Thymus (tissue), 14 donors: ENCODE measurements at places on chromosomes 13 and 19.

- no peak for DNase-seq
These were observed 849 bp downstream of the GAS6 start for GRCh38 chr13:113862931-113863523.

DNA sequence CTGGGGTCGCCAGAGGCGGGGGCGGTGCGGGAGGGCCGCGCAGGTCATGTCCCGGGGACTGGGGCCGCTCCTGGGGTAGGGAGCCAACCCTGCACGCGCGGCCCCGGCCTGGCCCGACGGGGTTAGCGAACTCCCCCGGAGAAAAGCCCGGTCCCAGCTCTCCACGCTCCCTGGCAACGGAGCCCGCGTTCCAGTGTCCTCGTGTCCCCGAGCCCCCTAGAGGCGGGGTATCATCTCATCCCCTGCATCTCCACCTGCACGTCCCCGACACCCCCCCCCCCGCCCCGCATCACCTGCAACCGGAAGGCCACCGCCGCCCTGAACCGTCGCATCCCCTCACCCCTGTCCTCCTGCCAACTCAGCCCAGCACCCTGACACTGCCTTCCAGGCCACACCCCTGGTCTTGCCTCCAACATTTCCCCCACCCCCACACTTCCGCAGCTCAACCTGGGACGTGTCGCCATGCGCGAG lies 2.7 kb downstream of the WDR88 start:
- peak; percentile 53 for DNase-seq

DNA sequence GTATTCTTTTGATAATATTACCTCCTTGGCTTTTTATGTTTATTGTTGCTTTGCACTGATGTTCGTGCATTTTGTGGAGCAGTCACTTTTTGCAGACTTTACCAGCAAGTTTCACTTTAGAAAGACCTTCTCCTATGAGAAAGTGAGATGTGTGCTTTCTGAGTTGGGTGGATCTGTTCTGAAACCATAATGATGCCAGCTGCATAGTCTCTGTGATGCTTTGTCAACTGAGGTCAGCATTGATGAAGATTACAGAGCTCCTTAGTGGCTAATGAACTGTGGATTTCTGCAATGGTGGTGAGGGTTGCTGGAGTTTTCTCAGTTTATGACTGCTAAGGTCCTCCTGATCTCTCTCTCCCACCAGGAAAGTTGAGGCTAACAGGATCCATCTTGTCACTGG lies 309.9 kb upstream of the SLITRK6 start:
- no peak for DNase-seq

- DNase-seq: no peak
These were observed 1.6 kb downstream of the ESD start for GRCh38 chr13:46795321-46795720.

DNA sequence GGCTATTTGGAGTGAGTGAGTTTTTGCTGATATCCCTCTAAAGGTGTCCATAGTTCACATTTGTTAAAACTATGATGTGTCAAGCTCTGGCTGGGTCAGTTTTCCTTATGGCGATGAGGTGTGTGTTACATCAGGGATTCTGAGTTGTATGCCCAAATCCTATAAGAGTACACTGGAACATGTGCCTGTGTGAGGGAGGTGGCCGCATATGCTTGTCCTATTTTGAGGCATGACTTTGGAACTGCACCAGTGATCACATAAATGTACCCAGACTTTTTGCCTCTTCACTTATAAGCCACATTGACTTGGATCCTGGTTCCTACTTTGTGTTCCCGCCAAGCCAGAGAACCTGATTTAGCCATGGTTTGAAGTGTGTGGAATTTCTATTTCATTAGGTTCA lies 140.3 kb upstream of the RXFP2 start:
- no peak for DNase-seq

- DNase-seq: no peak
These were observed 15.3 kb upstream of the CDC16 start for GRCh38 chr13:114219392-114219791.

- no peak for DNase-seq
These were observed 4.0 kb downstream of the COL5A3 start for GRCh38 chr19:10006335-10006708.

DNA sequence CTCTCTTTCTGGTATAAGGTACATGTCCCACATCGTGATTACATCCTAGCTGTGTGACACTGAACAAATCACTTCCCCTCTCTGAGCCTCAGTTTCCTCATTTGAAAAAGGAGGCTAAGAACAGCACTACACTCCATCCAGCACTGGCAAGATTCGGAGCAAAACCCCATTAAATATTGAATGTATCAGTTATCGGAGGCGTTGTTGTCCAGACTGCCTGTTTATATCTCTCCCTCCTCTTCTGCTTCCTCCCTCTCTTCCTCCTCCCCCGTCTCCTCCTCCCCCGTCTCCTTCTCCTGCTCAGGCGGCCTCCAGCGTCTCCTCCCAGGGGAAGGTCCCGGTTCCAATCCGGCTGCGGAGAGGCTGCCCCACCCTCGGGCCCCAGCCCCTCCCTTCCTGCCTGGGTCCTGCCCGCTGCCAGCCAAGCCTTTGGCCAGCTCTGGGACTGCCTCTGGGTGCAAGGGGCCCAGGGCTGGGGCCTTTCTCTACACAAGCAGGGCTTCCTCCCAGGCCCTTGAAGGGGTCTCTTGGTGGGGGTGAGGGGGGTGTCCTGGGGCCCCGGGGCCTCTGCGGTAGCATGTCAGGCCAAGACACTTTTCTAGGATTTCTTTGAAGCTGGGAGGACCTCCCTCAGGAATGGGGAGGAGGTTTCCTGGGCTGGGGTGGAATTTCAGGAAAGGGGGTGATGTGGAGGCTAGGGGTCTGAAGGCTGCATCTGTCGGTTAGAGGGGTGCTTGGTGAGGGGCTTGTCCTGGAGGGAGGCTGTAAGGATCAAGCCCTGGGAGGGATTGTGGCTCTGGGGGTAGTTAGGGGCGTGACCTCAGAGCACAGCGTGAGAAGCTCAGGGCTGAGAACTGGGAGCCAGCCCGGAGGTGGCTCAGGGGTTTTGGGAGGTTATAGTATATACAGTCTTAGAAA lies 1.9 kb downstream of the RRAS start:
- DNase-seq: no peak

- no peak for DNase-seq
These were observed 512.6 kb downstream of the KLF5 start for GRCh38 chr13:73571376-73571775.

- DNase-seq: no peak
These were observed 21.5 kb downstream of the DIS3 start for GRCh38 chr13:72760189-72760588.

GRCh38 chr19:6223461-6224307 lies 56.1 kb downstream of the MLLT1 start:
- DNase-seq: no peak

GRCh38 chr19:12513531-12514061 lies 29.0 kb upstream of the ZNF709 start:
- DNase-seq: no peak

- DNase-seq: no peak
These were observed 728.4 kb downstream of the SLITRK1 start for GRCh38 chr13:83153848-83154247.

DNA sequence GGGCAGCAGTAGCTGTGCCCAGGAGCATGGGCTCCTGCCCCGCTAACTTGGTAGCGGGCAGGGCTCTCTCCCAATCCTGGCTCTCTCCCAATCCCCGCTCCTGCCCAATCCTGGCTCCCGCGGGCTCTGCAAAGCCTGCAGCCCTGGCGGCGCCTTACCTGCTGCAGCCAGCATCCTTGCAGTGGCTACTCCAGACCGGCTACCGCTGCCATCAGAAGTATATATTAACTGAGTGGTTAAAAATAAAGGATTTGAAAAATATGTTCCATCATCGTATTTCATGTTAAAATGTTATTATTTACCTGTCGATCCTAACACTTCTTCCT lies 698.2 kb downstream of the SLITRK1 start:
- DNase-seq: no peak

DNA sequence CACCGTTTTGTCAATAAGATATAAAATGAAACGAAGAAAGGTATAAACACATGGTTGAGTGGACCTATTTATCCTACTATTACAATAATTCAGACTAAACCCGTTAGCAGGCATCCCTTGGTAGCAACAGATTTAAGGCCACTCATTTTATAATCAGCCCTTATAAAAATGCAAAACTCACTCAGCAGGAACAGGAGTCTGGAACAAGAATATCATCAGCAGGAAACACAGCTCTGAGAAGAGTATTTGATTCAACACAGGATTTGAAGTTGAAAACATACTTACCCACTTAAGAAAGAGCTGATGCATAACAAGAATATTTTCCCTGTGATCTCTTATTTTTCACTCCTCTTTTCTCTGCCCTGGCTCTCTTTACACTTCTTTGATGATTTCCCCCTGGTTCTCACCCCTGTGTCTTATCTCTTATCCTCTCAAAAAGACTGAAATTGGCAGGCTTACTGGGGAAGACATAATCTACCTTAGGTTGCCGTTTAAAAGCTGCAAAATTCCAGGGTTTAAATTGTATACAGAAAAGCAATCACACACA lies 1722.7 kb downstream of the SLITRK5 start:
- DNase-seq: no peak

GRCh38 chr13:39970177-39970846 lies 314.9 kb downstream of the COG6 start:
- DNase-seq: no peak

- DNase-seq: no peak
These were observed 1559.0 kb upstream of the SLC10A2 start for GRCh38 chr13:104625201-104625600.

- DNase-seq: no peak
These were observed 10.4 kb upstream of the LCP1 start for GRCh38 chr13:46192412-46192811.

- DNase-seq: no peak
These were observed 17.2 kb downstream of the PRR36 start for GRCh38 chr19:7856679-7857663.

GRCh38 chr19:1275976-1276627 lies 772 bp downstream of the FAM174C start:
- no peak for DNase-seq

GRCh38 chr19:12868540-12869112 lies 12.6 kb downstream of the DNASE2 start:
- no peak for DNase-seq

GRCh38 chr19:33878910-33879810 lies 82.5 kb downstream of the KCTD15 start:
- no peak for DNase-seq

GRCh38 chr13:99830931-99831330 lies 140.6 kb downstream of the ZIC5 start:
- DNase-seq: no peak

DNA sequence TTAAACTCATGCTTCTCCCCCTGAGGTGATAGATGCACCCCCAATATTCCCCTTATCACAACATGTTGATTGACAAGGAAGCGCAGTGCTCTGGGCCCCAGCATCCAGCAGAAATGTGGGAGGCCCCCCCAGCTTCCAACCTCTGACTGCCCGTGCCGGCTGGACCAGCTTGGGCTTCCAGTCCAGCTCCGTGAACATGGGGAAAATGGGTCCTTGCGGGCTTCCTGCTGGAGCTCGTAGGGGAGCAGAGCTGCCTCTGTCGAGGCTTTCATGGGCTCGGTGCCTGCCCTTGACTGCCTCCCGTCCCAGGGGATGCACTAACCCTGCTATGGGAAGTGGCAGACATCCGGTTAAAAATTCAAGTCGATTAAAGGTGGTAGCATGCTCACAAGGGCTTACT lies 188.9 kb downstream of the COL4A1 start:
- no peak for DNase-seq

- no peak for DNase-seq
These were observed 9.8 kb upstream of the CLN5 start for GRCh38 chr13:76982061-76982460.

GRCh38 chr13:21025539-21025938 lies 35.8 kb downstream of the LATS2 start:
- DNase-seq: no peak

- no peak for DNase-seq
These were observed 72.7 kb upstream of the SPRY2 start for GRCh38 chr13:80413611-80414010.

- no peak for DNase-seq
These were observed 161.5 kb downstream of the KATNAL1 start for GRCh38 chr13:30145709-30146367.

GRCh38 chr13:110509971-110510786 lies 51.3 kb downstream of the RAB20 start:
- no peak for DNase-seq

DNA sequence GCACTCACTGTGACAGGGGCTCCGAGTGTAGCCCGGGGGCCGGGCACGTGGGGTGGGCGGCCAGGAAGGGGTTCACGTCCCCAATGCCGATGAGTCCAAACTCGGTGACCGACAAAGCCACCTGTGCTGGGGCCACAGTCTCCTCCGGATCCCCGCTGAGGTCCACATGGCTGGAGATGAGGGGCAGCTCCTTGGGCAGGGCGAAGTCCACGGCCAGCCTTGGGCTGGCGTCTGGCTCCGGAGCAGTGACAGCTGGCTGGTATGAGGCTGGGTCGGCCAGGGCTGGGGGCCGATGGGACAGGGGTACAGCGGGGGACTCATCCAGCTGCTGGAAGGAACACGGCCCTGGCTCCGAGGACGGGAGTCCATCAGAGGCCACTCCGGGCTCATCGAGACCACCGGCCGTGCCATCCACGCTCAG lies 15.9 kb upstream of the PLPP2 start:
- DNase-seq: no peak

- DNase-seq: no peak
These were observed 55.5 kb downstream of the TBC1D4 start for GRCh38 chr13:75426421-75426820.

DNA sequence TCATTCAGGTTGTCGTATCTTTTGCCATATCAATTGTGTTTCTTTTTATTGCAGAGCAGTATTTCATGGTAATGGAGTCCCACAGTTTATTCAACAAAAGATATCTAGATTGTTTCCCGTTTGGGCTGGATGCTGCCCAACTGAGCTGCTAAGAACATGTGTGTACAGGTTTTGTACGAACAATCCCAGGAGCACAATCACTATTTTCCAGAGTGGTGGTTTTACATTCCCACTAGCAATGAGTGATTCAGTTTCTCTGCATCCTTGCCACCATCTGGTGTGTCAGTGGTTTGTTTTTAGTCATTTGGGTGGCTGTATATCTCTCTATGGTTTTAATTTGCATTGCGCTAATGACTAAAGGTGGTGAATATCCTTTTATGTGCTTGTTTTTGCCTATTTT lies 52.7 kb upstream of the ZDHHC20 start:
- no peak for DNase-seq

DNA sequence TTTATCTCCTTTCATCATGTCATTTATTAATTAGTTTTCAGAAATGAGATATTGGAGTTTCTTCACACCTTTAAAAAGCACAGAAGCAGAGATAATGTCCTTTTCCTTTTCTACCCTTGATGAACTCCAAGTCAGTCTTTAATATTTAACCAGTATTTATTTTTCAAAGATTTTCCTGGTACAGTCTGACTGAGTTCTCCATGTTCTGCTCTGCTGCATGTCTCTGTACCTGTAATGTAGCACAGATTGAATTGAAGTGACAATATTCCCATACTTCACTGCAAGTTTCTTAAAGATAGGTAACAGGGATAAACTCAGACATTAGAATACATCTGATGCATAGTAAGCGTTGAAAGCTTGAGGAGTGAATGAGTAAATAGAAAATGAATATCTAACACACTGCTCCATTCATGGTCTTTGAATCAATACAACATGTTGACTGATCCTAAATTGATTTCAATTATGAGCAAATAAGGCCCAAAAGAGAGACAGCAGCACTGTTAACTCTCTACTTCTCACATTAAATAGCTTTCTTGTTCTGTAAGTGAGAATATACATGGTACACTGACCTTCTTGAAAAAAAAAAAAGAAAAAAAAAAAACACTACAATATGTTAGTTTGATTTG lies 1323.6 kb upstream of the PRR20A start:
- DNase-seq: no peak

- no peak for DNase-seq
These were observed 1.2 kb upstream of the SYNE4 start for GRCh38 chr19:36009633-36010379.
